ENCODE measurements at places on chromosomes 13 and 19. TPM values are rescaled to one million over a fixed set of nuclear protein-coding genes. Genes with fewer than 3 reads are reported as not detected.

DNA sequence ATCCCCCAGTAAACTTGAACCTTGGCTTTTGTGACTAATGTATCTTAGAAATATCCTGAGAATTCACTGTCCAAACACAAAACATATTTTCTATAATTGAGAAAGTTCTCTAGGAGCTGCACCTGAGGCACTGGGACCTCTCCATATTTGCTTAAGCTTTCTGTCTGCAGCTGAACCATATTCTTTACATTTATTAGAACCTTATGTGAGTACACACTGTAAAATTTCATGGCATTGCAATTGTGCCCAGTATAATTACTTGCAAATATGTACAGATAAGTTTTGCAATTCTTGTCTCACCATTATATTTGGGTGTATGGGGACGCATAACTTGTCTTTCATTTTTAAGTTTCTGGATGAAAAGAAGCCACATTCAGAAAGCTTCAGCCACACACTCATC is 280.7 kb upstream of the KLHL1 start:
- DNase-seq: no peak

- DNase-seq: peak; percentile 9
Measured at GRCh38 chr19:16002406-16003384, 53.9 kb downstream of the OR10H4 start.

The SELENOV gene
- 2.0 TPM for total RNA-seq

The COX6B2 gene
- not detected for total RNA-seq

DNA sequence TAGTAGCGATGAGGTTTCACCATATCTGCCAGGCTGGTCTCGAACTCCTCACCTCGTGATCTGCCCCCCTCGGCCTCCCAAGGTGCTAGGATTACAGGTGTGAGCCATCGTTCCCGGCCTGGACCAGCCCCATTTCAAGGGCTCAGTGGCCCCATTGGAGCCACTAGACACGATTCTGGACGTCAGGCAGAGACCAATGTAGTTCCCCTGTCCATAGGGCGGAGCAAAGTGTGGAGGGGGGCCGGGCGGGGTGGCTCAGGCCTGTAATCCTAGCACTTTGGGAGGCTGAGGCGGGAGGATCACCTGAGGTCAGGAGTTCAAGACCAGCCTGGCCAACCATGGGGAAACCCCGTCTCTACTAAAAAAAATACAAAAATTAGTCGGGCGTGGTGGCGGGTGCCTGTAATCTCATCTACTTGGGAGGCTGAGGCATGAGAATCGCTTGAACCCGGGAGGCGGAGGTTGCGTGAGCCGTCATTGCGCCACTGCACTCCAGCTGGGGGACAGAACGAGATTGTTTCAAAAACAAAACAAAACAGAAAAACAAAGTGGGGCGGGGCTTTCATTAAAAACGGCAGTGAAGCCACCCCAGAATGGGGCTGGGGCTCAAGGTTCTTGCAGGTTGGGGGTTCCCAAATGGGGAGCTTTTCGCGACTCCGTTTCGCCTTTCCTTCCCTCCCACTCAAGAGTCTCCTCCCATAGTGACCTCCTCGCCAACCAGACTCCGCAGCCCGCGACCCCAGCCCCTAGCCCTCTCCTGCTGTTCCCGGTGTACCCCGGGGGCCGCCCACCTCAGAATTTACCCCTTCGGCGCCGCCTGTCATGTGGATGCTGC is 758 bp upstream of the TECR start:
- DNase-seq: no peak

DNA sequence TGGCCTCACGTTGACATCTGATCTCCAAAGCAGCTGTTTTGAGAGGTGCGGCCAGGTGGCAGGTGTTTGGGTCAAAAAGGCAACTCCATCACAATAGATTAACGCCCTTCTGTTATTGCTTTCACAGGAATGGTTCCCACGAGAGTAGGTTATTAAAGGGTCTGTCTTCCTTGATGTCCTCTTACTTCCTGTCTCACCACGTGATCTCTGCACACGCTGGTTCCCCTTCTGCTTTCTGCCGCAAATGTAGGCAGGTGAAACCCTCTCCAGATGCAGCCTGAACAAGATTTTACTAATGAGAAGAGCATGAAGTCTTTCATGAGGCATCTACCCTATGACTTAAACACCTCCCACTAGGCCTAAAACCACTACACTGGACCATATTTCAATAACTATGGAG is 22.8 kb upstream of the ZNF564 start:
- DNase-seq: no peak

The GARIN5A gene
- total RNA-seq: 7.7 TPM

DNA sequence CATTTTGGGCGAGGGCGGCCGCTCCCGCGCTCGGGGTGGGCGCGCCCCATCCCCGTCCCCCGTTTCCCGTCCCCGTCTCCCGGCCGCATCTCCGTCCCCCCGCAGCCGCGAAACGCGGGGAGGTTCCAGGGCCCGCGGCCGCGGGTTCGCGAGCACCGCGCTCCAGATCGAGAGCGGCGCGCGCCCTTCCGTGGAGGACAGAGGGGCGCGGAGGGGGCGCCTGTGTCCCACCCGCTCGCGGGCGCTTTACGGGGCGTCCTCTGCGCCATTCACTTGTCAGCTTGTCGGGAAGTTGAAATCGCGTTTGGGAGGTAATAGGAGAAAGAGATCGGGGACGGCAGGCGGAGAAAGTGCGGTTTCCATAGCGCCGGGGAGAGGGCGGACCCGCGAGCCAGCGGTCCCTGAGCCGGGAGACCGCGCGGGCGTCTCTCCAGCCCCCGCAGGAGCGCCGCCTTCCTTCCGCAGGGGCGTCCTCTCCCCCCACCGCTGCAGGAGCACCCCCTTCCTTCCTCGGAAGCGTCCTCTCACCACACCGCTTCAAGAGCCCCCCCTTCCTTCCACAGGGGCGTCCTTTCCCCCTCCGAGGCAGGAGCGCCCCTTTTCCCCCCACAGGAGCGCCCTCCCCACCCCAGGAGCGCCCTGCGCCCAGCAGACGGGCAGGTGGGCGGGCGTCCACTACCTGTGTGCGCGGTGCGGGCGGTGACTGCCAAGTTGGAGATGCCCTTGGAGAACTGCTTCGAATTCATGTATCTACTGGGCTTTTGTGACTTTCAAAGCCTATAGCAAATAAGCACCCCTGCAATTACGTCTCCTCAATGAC is 962 bp upstream of the IRS2 start:
- DNase-seq: peak; percentile 56

- DNase-seq: no peak
Measured at GRCh38 chr19:16349551-16350152, 25.0 kb downstream of the KLF2 start.

The AP1M2 gene
- not detected for total RNA-seq

DNA sequence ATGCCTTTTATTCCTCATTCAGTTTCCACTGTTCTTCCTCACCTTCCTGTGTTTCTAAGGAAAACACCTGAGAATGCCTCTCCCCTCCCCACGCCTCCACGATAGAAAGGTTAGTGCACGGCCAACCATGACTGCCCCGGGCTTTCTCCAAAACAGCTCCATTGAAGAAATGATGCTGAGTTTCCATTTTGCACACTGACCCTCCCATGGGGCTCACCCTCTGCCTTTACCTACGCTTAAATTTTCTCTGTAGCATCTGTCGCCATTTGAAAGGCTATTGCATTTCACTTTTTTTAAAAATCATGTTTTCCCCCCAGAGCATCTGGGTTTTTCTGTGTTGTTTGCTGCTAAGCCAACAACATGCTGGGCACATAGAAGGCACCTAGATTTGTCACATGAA is 48.2 kb downstream of the ABCC4 start:
- DNase-seq: no peak

DNA sequence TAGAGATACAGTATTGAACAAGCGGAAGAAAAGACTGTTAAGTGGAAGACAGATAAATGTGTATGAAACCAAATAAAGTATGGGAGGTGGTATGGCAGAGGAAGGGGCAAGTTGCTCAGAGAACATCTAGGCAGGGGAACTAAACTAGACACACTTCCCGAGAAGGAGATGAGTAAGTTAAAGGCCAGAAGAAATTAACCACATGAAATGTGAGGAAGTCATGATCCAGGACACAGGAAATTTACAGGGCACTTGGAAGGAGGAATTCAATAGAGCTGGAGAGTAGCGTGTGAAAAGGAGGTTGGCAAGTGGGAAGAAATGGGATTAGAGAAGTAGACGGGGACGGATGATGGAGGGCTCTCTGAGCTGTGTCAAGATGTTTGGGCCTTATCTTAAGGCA is 208.8 kb downstream of the COG6 start:
- DNase-seq: no peak

GRCh38 chr19:41626278-41626677 is 596 bp downstream of the CEACAM4 start:
- no peak for DNase-seq

The ADGRE2 gene
- not detected for total RNA-seq

- DNase-seq: no peak
Measured at GRCh38 chr13:78750735-78751134, 91.8 kb upstream of the OBI1 start.

The CUL4A gene
- 127 TPM for total RNA-seq

The PRR19 gene
- 1.4 TPM for total RNA-seq

- DNase-seq: no peak
Measured at GRCh38 chr19:11860721-11861120, 12.2 kb downstream of the ZNF439 start.

The CD79A gene
- 0.11 TPM for total RNA-seq

The UPF3A gene
- total RNA-seq: 90.9 TPM

- no peak for DNase-seq
Measured at GRCh38 chr19:23525276-23525852, 130.1 kb upstream of the ZNF91 start.

DNA sequence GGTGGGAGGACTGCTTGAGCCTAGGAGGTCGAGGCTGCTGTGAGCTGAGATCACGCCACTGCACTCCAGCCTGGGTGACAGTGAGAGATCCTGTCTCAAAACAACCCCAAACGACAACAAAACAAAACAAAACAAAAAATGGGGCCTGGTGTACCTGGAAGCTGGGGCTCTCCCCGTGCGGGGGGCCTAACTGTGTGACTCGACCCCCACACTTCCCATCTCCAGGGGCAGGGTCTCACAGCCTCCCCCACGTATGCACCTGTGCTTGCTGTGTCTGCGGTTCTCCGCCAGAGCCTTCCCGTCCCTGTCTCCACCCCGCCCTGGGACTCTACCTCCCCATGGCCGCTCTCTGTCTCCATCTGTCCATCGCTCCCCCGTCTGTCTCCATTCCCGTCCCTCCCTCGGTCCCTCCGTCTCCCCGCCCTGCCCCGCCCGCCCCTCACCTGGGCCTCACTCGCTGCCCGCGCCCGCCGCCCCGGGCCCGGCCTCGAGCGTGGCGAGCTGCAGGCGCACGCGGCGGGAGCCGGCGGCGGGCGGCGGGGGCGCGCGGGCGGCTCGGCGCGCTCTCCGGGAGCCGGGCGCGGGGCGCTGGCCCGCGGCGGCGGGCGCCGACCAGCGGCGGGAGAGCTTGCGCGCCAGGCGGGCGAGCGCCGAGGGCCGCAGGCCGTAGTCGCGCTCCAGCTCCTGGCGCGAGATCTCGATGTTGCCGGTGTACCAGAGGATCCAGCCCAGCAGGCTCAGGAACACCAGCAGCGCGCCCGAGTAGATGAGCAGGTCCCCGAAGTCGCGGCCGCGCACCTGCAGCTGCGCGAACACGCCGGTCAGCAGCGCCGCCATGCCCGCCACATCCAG is 587 bp downstream of the TMEM238 start:
- DNase-seq: peak; percentile 75

DNA sequence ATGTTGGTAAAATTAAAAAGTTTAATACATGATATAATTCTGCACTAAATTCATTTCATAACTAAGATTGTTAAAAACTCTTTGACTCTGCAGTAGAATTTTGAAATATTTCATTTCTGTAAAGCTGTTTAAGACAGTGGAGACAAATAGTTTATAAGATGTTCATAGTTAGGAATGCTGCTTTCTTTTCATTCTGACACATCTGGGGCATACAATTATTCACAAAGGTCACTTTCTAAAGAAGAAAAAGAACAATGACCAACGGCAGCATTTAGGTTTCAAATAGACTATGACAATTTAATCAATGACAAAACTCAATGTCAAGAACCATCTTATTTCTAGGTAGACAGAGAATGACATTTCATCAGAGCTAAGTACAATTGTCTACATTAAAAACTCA is 1422.1 kb downstream of the PCDH9 start:
- no peak for DNase-seq

DNA sequence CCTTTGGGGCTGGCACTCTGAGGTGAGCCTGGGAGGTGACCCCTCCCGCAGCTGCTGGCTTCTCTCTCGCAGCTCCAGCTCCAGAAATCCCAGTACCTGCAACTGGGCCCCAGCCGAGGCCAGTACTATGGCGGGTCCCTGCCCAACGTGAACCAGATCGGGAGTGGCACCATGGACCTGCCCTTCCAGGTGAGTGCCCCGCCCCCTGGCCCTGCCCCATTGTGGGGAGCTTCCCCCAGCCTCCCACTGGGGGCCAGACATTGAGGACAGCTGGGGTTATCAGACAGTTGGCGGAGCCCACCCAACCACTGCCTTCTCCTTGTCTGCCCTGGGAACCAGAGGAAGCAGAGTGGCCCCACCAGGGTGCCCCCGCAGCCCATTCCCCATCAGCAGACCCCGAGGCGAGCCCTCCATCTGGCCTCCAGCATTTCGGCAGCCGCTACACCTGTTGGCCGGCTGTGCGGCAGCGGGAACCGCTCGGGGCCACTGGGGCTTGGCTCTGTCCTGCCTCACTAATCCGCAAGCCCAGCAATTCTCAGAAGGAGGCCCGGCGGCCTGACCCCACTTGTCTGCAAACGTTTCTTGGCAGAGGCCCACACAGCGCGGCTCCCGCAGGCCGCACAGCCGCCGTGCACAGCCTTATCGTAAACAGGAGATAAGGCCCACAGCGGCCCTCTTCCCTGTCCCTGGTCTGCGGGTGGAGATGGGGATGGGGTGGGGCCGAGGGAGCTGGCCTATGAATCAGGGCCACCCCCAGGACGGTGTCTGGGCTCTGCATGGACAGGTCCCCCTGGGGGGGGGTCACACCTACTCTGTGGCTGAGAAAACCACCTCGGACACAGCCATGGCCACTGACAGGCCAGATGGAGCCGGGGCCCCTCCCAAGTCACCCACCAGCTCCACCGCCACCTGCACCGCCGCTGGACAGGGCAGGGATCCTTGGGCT is 48.0 kb downstream of the COMP start:
- DNase-seq: peak; percentile 90

The SMAD9 gene
- 57.9 TPM for total RNA-seq

The RFX1 gene
- 8.9 TPM for total RNA-seq

The WDR18 gene
- 143 TPM for total RNA-seq

The NDUFA13 gene
- 119 TPM for total RNA-seq

GRCh38 chr19:13583114-13583513 is 76.8 kb upstream of the CACNA1A start:
- no peak for DNase-seq

The CCDC169 gene
- total RNA-seq: 6.9 TPM

Data from cardiac muscle cell (in vitro differentiated cells and primary cell).